ENCODE measurements at places on chromosomes 12 and 14.

GRCh38 chr12:51075390-51075789 is 8.0 kb downstream of the CSRNP2 start:
- DNase-seq, result no peak

DNA sequence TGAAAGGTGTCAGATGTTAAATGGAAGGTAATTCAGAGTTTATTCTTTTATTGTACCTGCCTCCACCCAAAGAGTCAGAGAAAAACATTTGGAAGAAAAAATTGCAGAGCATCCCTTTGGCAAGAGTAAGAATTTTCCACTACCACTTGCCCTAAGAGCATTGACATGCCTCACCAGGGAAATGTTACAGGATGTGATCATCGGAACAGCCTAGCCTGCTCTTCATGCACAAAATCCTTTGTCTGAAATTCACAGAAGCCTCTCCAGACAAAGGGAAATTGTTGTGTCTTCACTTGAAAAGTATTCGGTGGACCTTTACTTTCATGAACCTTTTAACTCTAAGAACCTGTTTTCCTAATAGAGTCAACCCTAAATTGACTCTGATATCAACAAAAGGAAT is 36.9 kb downstream of the ATP2A2 start:
- no peak for DNase-seq

DNA sequence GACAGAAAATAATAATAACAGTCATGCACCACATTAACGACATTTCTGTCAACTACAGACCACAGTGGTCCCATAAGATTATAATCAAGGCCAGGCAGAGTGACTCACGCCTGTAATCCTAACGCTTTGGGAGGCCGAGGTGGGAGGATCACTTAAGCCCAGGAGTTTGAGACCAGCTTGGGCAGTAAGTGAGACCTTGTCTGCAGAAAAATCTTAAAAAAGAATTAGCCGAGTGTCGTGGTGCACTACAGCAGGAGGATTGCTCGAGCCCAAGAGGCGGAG is 8.6 kb downstream of the NAB2 start:
- DNase-seq, result no peak

DNA sequence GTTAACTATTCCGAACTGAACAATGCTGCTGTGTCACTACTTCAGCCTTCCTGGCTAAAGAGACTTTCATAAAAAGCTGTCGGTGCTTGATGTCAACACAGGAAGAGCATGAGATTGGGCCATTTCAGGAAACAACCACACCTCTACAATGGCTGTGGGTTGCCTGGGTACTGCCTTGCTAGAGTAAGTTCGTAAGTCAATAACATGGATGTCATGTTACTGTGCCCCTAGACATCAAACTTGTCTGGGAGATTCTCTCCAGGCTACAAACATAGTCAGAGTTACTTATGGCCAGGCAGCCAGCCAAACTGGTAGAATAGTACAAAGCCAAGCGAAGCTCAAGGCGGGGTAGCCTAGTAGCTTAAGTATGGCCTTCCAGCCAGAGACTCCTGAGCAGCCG is 23.1 kb downstream of the MAX start:
- no peak for DNase-seq

- peak; percentile 42 for DNase-seq
Measured at GRCh38 chr12:53695152-53696145, 19.6 kb upstream of the ATP5MC2 start.

DNA sequence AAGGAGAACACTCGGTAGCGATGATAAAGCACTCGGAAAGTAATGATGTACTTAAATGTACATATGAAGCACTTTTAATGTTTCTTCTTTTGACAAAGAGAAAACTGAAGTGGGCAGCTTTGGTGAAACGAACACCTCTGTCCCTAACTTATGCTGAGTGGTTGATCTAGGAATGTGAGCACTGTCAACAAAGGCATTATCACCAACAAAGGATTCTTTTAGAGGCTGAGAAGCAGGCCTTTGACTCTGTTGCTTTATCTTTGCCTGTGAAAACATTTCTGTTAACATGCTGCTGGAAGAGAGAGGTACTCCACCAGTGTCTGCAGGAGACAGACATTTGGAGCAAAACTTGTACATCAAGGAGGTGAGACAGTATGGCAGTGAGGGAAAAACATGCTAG is 103.2 kb upstream of the VRK1 start:
- no peak for DNase-seq

DNA sequence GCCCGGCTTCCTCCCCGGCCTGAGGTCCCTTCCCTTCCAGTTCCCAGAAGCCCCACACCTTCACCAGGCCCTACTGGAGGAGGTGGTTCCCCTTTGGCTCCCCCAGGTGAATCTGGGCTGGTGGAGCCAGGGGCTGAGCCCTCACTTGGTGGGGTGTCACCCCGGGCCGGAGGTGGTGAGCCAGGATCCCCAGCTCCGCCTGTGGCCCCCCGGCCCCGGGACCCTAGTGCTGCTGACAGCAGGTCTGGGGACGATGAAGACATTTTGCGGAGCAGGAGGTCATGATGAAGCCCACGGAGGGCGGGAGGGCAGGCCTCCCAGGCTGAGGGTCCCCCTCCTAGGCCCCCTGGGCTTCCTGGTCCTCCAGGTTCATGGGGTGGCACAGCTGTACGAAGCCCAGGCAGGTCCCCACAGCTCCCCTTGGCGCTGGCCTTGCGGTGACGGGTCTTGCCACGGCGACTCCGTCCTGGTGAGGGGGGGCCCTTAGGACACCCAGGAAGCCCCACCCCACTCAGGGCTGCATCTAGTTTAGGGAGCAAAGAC is 16.6 kb downstream of the MAP3K12 start:
- no peak for DNase-seq

DNA sequence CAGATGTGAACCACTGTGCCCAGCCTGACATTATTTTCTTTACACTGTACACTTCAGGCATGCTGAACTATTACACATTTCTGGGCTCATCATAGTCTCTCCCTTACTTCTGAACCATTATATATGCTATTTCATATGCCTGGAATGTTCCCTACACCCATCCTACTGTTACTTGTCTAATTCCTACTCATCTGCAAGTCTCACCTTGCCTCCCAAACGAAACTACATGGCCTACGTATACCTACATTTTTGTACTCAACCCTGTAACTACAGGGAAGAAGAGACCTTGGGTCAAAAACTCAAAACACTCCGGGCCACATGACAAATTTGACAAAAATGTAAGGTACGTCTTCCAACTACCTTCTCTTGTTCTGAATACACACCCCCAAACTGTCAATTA is 9.5 kb upstream of the EEA1 start:
- DNase-seq, result no peak

DNA sequence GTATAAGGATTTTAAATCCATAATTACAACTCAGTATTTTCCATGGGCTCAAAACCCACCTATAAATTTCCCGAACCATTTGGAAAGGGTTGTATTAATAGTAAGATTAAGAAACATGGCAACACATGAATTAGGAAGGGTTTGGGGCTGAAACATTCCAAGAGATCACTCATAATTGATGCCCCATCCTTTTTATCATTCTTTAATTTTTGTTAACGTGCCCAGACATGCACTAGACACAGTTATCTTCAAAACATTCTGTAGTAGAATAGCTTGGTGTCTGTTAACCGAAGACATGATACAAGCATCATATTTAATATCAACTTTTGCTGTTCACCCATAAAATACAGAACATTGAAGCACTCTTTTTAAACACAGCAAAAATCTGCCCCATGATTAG is 106.8 kb upstream of the FRMD6 start:
- no peak for DNase-seq

GRCh38 chr12:111932241-111932640 is 80.7 kb downstream of the TMEM116 start:
- no peak for DNase-seq

GRCh38 chr12:49515266-49515665 is 23.6 kb upstream of the KCNH3 start:
- DNase-seq, result no peak

GRCh38 chr14:98175436-98175835 is 1096.6 kb downstream of the BCL11B start:
- no peak for DNase-seq

DNA sequence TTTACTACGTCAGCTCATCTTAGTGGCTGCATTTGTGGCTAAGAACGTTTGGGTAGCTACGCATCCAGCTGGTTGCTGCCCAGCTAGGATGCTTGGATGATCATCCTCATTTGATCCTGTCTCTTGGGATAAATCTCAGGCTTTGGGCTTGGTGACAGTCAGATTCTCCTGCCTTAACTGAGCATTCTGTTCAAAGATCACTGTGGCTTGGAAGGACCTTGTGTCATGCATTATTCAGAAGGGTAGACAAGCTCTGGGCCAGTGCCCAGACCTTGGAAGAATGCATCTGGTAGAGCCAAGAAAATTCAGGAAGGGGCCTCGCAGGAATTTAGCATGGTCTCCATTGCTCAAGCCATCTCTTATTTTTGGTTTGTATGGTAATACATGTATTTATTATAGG is 188.4 kb downstream of the NRXN3 start:
- no peak for DNase-seq

Data from HuH-7.5 (cell line).